Spleen (tissue), 13 donors: ENCODE measurements at places on chromosomes 2 and 18. TPM values are rescaled to one million over a fixed set of nuclear protein-coding genes. Genes with fewer than 3 reads are reported as not detected.

DNA sequence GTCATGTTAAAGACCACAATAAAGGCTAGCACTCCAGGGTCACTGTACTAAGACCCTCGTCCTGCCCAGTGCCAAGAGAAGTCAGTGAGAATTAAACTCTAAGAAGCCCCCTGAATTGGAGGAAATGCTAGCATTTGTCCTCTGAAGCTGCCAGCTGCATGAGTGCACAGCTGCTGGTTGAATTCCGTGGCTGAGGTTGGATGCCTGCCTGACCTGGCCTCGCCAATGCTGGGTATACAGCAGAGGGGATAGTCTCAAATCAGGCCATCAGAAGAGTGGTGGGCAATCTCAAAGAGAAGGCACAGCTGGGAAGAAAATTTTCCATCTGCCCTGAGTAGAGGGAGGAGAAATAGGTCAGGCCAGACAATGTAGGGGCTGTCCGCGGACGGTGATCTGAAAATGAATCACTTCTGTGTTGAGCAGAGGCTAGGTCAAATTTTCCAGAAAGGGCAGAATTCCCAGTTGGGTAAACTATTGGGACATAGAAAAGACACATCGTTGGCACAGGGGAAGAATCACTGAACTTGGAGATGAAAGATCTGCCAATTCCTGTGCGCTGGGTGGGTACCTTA lies 110.5 kb upstream of the AGAP1 start:
- no peak for DNase-seq

DNA sequence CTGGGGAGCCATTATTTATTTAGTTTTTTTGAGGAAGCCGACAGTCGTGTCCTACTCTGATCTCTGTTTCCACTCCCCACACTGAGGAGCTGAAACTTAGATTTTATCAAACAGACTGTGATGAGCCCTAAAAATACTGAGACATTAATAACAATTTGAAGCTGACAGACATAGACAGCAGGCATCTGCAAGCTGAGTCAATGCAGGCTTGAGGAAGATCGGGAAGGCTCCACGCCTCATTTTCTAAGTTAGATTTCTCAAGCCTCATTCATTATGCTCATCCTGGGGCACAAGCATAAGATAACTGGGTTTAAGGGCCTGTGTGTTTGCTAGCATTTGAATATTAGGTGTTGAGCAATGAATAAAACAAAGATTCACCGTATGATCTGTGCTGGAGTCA lies 26.3 kb downstream of the EFR3B start:
- no peak for DNase-seq

- no peak for DNase-seq
Observed at GRCh38 chr2:38216886-38217285, 140.9 kb upstream of the CYP1B1 start.

DNA sequence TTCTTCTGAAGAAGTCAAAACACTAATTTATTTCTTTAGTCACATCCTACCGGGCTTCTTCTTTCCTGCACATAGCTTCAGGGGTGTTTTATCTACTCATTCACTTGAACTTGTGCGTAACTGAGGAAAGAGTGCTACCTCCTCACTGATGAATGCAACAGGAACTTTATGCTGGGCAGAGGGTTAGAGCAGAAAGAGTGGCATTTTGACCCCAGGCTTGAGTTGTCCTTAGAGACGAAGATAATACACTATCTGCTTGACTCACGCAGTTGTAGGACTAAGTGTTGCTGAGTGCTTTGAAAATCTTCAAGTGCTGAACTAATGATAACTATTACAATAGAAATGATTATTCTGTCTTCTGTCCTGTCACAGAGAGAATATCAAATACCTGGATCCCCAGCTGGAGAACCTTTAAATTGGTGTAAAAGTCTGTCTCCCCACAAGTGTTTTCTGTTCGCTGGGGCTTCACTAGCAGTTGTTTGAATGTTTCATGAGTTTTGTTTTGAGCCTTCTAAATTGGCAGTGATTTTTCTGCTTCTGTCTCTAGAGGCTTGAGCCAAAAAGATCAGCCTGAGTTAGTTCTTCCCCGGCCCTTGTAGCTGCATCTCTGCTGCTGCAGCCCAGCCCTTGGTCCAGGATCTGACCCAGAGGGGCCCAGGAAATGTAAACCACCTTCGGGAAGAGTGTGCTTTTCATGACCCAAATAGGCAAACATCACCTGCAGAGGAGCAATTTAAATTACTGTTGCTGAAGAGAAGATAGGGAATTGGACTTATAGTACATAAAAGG lies 86.3 kb upstream of the LGALSL start:
- DNase-seq = no peak

DNA sequence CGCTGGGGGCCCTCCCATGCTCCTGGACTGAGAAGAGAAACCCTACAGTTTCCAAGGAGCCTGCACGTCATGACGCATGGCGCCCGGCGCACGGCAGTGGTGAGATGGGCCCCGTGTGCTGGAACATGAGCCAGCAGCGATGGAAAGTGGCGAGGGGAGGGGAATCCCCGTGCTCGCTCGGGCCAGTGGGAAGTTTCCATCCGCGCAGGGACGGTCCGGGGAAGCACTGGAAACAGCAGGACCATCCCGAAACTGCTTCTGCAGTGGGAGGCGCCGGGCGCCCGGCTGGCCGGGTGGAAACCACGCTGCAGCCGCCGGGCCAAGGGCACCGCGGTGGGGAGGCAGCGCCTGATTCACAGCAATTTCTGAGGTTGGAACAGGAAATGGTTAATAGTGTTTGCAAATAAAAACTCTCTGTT lies 4.9 kb upstream of the PDCD1 start:
- DNase-seq = no peak

GRCh38 chr18:79518028-79518682 lies 122.4 kb downstream of the NFATC1 start:
- peak; percentile 74 for DNase-seq

GRCh38 chr2:147818741-147819140 lies 26.1 kb upstream of the ACVR2A start:
- DNase-seq = no peak

The CCDC68 gene
- 25.3 TPM for total RNA-seq

The ATP9B gene
- 40.6 TPM for total RNA-seq

The PFN4 gene
- 1.2 TPM for total RNA-seq

The LOXHD1 gene
- total RNA-seq = 2.4 TPM

The TBR1 gene
- not detected for total RNA-seq

The SLC30A3 gene
- not detected for total RNA-seq
